Chondrocyte (in vitro differentiated cells): ENCODE measurements at places on chromosomes 11 and 22.

GRCh38 chr11:101863361-101863760 is 51.4 kb upstream of the CEP126 start:
- DNase-seq, result no peak

DNA sequence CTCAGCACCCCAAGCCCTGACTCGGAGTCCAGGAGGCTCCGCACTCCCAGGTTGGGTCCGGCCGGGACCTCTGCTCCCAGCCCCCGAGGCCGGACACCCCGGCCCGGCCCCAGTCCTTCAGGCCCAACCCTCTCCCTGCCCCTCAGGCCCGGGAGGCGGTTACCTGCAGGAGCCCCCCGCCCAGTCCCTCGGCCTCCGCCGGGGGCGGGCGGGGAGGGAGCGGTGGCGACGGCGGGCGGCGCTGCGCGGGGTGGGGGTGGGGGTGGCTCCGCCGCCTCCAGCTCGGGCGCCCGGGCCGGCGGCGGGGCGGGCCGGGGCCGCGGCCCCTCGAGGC is 310 bp downstream of the TCF20 start:
- no peak for DNase-seq

- DNase-seq, result no peak
These were observed 21.7 kb upstream of the PLAAT3 start for GRCh38 chr11:63635762-63636465.

DNA sequence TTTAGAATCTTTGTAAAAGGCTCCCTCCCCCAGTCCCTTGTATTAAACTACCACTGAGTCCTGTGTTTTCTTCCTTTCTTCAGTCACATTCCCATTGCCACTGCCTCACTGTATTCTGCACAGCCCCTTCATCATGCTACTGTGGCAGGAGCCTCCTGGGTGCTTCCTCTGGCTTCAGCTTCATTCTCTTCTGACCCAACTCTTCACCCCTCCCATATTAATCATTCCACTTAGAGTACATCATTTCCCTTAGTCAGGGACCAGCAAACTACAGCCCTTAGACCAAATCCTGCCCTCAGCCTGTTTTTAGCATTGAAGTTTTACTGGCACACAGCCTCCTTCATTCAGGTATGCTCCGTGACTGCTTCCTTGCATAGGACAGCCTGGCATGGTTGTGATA is 127.7 kb upstream of the MTNR1B start:
- no peak for DNase-seq

GRCh38 chr11:57244911-57245310 is 7.9 kb upstream of the APLNR start:
- DNase-seq, result no peak

GRCh38 chr11:65279741-65280440 is 18.1 kb downstream of the POLA2 start:
- no peak for DNase-seq

GRCh38 chr11:94131047-94131717 is 2.5 kb downstream of the PANX1 start:
- no peak for DNase-seq

DNA sequence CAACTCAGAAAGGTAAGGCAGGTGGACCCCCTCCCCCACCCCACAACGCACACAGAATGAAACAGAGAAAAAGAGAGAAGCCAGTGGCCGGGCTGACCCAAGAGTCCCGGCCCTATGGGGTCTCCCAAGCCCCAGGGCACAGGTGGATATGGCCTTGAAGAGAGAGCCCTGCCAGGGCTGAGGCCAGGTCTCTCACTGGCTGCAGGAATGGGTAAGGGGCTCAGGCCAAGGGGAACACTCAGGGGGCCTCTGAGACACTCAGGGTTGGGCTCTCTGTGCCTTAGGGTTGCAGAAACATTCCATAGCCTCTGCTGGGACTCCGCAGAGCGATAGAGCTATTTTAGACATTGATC is 98.0 kb downstream of the PDE2A start:
- DNase-seq, result no peak

- no peak for DNase-seq
These were observed 8.3 kb downstream of the CD81 start for GRCh38 chr11:2385156-2386151.

GRCh38 chr11:119615003-119615881 is 113.8 kb downstream of the NECTIN1 start:
- DNase-seq, result no peak

GRCh38 chr22:38758276-38758945 is 2.6 kb upstream of the SUN2 start:
- DNase-seq, result no peak

DNA sequence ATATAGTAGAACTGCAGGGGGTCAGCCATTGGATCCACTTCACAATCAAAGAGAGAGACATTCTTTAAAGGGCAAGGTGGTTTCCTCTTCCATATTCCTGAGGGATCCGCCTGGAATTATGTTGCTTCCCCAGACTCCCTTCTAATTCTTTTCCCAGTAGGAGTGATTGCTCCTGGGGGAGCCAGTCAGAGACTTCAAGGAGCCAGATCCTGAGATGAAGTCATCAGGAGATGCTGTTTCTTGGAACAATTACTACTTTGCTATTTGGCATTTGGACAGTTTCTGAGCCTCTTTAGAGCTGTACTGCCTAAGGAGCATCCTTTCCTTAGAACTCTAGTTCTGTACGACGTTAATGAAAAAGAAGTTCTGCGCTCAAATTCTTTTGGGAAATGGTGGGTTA is 1.9 kb upstream of the OR9Q2 start:
- DNase-seq, result no peak

GRCh38 chr11:116637766-116638165 is 135.0 kb downstream of the BUD13 start:
- no peak for DNase-seq

GRCh38 chr11:35065566-35065965 is 73.4 kb upstream of the CD44 start:
- no peak for DNase-seq

DNA sequence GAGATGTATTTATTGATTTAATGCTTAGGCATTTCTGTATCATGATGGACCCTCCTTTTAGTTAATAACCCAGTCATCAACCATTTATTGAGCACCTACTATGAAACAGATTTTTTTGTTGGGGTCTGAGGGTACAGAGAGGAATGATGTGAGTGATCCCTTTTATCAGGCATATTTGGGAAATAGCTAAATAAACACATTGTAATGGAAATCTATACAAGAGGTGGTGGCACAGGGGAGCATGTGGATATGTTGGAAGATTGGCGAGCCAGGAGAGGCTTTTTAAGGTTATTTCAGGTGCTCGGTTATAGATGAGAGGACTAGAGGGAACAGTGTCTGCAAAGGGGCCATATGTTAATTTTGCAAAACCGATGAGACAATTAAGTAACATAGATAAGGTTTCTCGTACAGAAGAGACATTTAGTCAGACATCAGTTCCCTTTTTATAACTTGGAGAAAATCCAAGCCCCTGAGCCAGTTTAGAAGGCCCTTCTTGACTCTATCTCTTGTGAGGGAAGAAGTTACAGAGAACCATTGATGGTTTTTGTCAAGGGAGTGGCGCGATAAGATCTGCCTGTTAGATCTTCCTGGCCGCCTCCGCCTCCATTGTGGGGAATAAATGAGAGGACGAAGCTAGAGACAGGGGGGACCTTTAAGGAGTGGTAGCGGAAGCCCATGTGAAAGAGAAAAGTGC is 2.0 kb downstream of the ATXN10 start:
- DNase-seq, result no peak

- DNase-seq, result no peak
These were observed 4.3 kb upstream of the APOBEC3A start for GRCh38 chr22:38953091-38953490.

DNA sequence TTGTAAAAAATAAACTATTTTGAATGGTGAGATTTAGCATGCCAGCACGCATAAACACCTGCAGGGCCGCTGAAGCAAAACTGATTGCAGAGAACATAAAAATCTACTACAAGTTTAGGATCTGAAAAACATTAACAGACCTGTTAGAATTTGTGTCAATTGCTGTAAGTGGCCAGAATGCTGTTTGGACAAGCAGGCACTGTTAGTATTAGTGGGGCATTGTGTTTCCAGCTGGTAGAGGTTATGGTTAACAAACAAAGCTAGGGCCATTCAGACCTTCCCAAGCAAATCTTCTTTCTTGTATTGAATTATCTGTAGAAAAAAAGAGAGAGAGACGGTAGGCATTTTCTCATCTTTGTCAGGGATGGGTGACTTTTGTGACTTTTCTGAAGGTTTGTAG is 57.6 kb upstream of the OLFML1 start:
- DNase-seq, result no peak

DNA sequence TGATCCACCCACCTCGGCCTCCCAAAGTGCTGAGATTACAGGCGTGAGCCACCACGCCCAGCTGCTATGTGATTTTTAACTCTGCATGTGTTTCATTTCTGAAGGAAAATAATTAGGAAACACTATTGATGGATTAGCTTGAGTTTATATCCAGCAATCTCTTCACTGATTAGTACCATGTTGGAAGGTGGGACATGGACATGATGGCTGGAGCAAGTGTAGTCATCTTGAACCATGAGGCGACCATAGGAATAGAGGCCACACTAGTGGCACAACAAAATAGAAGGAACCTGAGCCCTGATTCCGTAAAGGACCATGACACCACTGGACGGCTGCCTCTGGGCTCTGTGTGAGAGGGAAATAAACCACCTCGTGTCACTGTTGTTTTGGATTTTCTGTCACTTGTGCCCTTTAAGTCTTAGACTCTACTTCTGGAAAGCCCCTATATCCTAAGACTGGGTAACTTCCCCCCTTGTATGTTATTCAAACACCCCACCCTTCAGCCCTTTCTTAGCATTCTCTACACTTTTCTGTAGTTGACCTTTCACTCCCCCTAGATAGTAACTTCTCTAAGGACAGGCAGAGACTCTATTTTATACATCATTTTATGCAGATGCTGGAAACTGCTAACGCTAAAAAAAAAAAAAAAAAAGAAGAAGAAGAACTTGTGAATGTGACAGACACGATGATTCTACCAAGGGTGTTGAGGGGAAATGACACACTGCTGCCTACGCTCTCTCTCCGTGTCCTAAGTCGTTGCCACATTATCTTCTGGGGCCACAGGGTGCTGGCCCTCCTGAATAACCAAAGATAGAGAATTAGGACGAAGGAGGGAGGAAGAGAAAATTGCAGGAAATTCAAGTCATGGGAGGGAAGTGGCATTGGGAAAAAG is 2.7 kb upstream of the VPS37C start:
- no peak for DNase-seq

DNA sequence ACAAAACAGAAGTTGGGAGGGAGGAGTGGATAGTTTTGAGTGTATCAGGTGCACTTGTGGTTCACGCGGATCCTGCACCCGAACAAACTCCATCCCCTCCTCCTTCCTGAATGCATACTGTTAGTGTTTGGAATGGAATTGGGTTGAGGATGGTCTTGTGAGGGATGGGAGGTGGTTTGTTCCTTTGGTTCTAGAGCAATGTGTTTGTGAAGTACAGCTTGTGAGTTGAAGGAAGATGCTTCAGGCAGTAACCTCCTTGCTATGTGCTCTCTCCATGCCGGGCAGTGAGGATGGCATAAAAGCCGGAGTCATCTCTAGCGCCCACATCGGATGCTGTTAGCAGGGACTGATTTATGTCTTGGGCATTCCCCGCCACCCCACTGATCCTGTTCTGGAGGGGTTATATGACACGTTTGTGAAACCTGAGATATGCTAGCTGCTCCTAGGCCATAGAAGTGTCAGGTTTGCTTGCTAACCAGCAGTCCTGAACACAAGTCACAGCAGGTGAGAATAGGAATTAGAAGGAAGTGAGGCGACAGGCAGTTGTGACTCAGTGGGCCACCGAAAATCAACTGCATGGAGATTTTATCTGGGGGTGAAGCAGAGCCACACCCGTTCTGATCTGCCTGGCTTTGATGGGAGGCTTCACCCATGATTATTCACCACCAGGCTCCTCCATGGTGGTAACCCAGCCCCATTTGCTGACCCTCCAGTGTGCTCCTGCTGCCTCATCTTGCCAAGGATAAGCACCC is 2.2 kb downstream of the BCR start:
- no peak for DNase-seq

DNA sequence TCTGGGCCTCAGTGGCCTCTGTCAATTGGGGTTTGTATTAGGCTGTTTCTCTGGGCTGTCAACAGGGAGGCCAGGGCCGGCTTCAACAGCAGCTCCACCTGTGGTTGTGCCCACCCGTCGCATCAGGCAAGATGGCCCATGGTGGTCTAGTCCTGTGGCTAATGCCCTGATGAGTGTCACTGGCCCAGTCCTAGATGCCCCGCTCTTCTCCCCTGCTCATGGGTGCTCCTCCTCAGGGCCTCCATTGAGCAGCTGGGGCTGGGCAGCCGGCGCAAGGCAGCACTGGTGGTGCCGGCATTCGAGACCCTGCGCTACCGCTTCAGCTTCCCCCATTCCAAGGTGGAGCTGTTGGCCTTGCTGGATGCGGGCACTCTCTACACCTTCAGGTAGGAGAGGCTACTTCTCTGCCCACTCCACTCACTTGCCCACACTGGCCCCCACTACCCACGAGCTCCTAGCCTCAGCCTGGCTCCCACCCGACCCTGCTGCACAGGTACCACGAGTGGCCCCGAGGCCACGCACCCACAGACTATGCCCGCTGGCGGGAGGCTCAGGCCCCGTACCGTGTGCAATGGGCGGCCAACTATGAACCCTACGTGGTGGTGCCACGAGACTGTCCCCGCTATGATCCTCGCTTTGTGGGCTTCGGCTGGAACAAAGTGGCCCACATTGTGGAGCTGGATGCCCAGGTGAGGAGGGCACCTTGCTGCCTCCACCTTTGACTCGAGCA is 5.4 kb downstream of the LARGE2 start:
- DNase-seq, result no peak

DNA sequence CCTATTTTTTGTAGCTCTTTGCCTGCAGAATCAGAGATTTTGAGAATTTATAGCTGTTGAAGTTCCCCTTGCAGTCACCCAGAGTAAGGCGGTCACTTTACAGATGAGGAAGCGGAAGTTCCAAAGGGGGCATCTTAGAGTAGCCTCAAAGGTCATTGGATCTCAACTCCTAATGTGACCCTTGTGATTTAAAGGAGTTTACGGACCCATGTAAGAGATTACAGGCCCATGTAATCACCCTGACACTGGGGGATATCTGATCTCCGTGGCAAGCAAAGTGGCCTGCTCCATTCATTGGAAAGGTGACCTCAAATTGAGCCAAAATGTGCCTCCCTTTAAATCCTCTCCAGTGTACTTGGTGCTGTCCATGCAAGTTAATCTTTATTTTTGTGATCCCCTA is 15.7 kb downstream of the P2RX3 start:
- DNase-seq, result no peak

DNA sequence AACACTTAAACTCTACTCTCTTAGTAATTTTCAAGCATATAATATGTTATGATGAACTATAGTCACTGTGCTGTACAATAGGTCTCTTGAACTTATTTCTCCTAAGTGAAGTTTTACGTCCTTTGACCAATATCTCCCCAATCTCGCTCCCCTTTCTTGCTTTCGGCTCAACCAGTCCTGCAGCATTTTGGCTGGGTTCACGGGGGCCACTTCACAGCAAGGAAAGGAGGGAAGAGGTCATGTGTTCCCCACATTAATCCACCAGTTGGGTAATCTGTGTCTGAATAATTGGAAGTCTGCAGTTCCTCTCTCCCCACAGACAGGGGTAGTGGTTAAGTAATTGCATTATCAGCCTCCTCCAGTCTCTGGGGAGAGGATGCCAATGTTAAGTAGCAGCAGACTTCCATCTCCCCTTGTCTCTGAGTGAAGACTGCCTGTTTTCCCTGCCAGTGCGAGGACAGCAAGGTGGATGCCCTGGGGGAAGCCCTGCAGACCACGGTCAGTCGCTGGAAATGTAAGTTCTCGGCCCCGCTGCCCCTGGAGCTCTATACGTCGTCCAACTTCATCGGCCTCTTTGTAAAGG is 59.2 kb upstream of the CRTAM start:
- no peak for DNase-seq

- no peak for DNase-seq
These were observed 85.1 kb downstream of the TMEM135 start for GRCh38 chr11:87122852-87123251.

GRCh38 chr11:4076774-4077173 is 17.8 kb upstream of the RRM1 start:
- DNase-seq, result no peak
